ENCODE measurements at places on chromosomes 3 and 15.

DNA sequence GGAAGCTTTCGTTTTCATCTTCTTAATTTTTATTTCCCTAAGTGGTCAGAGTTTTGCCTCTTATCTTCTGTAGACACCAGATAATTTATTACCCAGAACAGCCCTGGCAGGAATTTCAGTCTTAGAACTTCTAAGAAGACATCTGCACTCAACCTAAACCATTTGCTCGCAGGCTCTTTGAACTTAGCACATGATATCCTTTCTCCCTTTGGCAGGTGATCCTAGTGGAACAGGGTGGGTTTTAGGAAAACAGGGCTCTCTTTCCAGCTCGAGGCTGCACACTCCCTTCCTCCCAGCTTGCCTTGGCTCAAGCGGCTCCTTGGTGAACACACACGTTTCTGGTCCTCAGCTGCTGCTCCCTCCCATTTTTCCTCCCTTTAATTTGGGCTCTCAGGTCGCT, 116.5 kb downstream of the THSD4 start:
- no peak for DNase-seq

DNA sequence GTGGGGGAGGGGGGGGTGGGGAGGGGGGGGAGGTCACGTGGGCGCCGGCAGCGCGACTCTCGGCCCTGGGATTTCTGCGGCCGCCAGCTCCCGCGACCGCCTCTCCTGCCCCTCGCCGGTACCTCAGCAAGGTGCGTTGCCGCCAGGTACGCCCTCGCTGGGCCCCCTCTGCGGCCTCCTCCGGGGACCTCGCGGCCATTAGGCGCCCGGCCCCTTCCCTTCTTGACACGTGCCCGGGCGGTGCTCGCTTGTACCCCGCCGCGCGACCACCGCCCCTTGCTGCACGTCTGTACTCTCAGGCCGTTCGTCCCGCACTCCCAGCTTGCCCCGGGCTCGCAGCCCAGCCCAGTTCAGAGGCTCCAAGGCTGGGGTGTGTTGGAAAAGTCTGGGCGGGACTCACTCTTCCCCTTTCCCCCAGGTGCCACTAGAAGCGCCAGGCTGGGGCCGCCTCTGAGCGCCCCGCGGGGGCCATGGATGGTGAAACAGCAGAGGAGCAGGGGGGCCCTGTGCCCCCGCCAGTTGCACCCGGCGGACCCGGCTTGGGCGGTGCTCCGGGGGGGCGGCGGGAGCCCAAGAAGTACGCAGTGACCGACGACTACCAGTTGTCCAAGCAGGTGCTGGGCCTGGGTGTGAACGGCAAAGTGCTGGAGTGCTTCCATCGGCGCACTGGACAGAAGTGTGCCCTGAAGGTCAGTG, at the start of gene MAPKAPK3:
Gene MAPKAPK3 (plus strand): TSS at position 56 of the 696 bp plus-strand sequence. CDS start 415 bp downstream, at position 471.
- peak; percentile 16 for DNase-seq

- DNase-seq: no peak
Measured at GRCh38 chr3:31900583-31900982, 80.5 kb downstream of the OSBPL10 start.

DNA sequence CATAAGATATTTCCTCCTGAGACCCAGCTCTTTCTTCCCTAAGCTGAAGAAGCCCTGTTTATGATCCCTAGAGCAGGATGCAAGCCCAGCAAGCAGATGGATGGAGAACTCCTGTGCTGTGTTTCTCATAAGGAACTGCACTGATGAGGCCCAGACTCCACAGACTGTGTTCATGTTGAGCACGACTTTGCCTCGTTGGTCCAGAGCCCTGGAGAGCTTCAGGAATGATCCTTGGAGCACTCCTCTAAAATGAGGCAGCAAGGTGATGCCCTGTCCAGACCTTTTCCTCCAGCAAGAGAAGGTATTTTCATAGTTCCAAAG, 83.8 kb downstream of the MYLK start:
- DNase-seq: no peak

DNA sequence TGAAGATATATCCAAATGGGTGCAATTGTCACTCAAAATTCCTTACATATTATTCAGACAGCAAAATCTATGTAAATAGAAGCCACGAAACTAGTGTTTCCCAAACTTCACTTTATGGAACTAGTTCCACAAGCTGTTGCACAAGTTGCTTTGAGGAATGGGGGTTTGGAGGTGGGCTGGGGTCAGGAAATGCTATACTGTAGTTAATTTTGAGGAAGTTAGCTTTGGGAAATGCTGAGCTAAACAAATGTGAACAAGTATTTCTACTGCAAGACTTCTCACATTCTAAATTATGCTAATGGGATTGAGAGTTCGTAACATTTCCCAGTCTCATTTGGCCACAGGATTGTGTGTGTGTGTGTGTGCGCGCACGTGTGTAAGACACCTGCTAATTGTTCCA, 28.7 kb upstream of the SAMMSON start:
- DNase-seq: no peak

DNA sequence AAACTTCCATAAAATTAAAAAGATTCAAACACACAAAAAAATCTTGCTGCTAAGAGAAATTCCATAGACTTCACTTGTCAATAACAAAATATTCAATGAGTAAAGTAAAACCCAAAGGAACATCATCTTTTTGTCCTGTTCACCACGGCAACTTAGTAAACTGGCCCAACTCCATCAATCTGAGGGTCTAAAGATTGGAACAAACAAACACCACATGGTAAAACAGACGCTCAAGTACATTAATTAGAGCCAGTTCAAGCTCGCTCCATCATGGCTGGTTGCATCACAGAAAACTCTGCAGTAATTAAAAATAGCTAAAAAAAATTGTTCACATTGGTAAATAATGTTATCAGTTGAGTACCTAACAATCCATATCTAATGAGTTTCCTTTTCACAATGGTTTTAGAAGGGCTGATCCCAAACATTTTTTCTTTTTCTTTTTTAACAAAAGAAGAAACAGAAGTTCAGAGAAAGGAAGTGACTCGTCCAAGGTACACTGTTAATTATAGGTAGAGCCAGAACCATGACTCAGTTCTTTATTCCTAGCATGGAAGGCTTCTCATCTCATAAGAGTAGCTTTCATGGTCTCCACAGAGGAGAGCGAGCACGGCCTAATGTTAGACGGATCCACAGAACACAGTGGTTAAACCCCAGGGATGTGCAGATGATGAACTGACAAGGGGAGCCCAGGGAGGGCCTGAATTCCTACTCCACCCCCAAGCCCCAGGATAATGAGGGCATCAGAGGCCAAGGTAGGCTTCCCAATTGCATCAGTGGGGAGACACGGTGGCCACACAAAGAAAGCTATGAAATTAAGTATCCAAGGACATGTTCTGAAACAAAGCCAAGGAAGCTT, 79.2 kb upstream of the ARHGEF3 start:
- DNase-seq: no peak

DNA sequence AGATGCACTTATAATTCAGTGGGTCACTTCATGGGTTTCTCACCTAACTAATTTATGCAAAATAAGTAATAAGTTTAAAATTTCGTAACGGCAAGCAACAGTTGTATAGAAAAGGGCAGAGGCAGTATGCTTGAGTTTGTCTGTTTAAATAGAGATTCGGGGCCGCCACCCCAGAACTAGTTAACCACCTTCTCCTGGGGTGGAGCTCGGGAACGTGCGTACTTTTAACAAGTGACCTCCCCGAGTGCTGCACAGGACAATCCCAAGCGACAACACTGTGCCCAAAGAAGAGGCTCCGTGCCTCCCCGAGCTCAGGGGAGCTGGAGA, 439 bp downstream of the SSR3 start:
- no peak for DNase-seq

DNA sequence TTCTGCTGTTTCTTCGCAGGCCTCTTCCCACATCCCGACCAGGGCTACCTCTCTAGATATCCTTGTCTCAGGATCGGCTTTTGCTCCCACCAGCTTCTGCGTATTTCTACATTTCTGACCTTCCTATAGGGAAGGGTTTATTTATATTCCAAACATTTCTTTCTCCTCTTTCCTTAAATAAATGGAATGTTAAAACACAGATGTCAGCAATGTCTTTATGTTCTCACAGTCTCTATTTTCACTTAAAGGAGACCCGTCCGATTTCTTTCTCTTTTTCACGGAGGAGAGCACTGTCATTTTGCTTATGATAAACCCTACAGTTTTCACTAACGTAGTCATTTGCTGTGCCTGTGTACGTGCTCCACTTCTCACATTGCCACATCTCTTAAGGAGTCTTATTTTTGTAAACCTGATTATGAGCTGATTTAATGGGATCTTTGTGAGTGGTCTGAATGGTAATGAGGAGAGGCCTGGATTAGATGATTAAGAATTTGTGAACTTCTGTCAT, 630 bp downstream of the KIF15 start:
- DNase-seq: no peak

- no peak for DNase-seq
Measured at GRCh38 chr3:72580900-72581299, 267.3 kb downstream of the SHQ1 start.

DNA sequence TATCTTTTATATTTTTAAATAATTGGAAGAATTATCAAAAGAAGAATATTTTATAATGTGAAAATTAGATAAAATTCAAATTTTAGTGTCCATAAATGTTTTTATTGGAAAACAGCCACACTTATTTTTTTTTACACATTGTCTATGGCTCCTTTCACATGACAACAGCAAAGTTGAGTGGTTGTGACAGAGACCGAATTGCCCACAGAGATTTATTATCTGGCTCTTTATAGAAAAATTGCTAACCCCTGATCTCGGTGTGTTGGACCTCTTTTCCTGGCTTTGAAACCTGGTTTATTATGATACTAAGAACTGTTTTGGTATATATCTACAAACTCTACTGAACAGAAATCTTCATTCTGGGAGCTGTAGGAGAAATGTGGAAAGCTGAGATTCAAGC, 269.1 kb upstream of the UMPS start:
- DNase-seq: no peak

- DNase-seq: no peak
Measured at GRCh38 chr3:145639003-145639606, 521.9 kb downstream of the PLOD2 start.

GRCh38 chr3:31247850-31248562, 284.7 kb upstream of the STT3B start:
- DNase-seq: peak; percentile 20

GRCh38 chr3:27141668-27142067, 227.5 kb downstream of the NEK10 start:
- DNase-seq: no peak

- DNase-seq: peak; percentile 99
Measured at GRCh38 chr15:39213385-39213840, 367.5 kb upstream of the THBS1 start.

- peak; percentile 39 for DNase-seq
Measured at GRCh38 chr3:28924744-28925360, 356.0 kb upstream of the RBMS3 start.

DNA sequence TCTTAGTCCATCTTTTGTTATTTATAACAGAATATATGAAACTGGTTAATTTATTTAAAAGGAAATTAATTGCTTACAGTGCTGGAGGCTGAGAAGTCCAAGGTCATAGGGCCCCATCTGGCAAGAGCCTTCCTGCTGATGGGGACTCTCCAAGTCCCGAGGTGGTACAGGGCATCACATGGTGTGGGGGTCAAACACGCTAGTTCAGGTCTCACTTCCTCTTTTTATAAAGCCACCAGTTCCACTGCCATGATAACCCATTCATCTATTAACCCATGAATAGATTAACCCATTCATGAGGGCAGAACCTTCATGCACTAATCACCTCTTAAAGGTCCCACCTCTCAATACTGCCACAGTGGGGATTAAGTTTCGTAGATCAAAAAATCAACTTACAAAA, 659.3 kb downstream of the NAALADL2 start:
- DNase-seq: no peak

DNA sequence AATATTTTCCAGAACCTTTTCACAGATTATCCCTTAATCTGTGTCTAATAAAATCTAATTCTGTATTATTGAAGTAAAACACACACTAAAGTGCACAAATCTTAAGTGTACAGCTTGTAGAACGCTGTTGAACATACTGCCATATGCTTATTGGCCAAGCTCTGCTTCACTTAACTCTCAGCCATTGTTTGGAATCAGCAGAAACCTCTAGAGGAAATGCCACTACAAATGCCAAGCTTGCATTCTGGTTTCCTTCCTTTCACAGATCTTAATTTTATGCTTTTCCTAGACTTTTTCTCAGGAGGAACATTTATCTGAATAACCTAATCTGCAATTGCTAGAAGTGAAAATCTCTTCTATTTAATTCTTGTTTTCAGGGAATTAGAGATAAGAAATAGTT, 10.1 kb downstream of the MNS1 start:
- no peak for DNase-seq

GRCh38 chr15:23467110-23467600, 20.1 kb upstream of the GOLGA6L2 start:
- DNase-seq: peak; percentile 1
